Substantia nigra (tissue), 51 donors: ENCODE measurements at places on chromosomes 12 and 14.

- DNase-seq = no peak
Measured at GRCh38 chr12:49662998-49663843, 39.9 kb downstream of the PRPF40B start.

DNA sequence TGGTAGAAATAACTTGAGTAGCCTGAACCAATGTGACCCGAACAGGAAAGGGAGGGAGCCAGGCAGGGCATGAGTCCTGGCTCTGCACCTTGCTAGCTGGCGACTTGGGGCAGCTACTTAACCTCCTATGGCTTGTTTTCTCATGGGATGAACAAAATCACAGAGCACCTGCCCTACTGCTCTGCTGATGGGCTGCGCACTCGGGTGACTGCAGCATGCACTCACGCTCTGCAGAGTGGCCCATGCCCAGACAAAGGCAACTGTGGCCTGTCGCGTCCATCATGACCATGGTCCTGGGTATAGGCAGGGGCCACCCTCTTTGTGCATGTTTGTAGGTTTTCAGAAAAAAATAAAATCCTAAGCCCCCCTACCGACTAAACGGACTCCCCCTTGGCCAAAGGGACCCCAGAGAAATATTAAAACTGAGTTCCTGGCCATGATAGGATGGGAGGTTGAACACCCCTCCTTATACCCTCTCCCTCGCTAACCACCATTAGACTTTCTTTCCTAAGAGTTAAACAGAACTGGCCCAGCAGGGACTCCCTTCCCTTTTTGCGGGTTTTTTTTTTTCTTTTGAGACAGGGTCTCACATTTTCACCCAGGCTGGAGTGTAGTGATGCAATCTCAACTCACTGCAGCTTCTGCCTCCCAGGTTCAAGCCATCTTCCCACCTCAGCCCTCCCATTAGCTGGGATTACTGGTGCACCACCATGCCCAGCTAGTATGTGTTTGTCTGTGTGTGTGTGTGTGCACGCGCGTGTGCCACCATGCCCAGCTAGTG is 32.5 kb downstream of the VWF start:
- DNase-seq = no peak

DNA sequence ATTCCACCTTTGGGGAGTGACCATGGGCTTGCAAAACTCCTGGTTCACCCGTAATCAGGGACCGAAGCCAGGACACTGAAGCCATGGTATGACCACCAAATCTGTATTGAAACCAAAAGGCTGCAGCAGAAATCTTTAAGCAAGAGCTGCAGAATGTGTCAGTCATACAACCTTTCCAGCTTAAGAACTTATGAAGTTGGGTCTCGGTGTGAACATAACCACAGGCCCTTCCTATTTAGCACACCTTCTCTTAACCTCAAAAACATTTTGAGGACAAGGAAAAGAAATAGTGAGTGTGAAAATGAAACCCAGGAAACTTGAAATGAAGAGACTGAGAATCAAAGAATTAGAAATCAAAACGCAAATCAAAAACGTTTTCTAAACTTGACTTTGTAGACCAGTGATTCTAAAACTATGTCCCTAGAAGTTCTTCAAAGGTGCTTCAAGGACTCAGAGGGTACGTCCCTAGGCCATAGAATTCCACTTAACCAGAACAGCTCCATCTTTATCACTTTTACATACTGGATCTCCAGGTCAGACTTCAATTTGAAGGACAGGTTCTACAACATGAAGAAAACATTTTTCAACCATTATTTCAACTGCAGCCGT is 231.6 kb upstream of the GRIP1 start:
- no peak for DNase-seq

- no peak for DNase-seq
Measured at GRCh38 chr12:121575952-121576625, 4.7 kb downstream of the KDM2B start.

- peak; percentile 87 for DNase-seq
Measured at GRCh38 chr12:12696562-12697383, 790 bp upstream of the GPR19 start.

GRCh38 chr14:95522556-95522955 is 6.1 kb upstream of the SYNE3 start:
- no peak for DNase-seq

GRCh38 chr12:11969437-11970154 is 101.1 kb upstream of the BCL2L14 start:
- DNase-seq = no peak

DNA sequence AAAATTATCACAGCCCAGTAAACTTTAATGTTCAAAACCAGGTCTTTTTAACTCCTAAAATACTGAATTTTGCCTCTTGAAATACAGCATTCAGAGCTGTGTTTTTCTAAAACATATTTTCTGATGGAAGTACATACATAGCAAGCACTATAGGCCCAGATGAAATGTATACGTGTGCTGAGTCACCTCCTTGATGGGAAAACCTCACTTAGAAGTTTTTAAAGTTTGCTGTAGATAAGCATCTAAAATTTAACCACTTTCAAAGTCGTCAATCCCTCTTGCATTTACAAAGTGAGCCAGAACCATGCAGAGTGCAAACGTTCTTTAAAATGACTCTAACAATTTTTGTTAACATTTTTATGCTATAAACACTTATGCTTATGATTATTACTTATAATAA is 618.8 kb downstream of the RPS29 start:
- no peak for DNase-seq

DNA sequence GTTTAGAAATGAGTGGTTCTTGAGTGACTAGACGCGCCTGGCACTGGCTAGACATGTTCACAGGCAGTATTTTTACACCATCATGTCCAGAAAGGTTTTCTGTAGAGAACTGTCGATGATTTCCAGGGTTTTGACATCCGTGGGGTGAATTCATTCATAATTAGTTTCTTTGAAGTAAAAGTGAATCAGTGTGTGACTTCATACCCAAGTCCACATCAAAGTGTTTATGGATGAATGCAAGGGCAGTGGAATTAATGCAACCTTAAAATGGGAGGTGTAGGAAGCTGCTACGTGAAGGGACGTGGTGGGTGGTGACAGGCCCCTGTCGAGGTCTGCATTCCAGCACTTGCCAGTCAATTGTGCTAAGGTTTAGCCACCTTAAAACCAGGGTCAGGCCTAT is 38.4 kb upstream of the ELK3 start:
- no peak for DNase-seq

DNA sequence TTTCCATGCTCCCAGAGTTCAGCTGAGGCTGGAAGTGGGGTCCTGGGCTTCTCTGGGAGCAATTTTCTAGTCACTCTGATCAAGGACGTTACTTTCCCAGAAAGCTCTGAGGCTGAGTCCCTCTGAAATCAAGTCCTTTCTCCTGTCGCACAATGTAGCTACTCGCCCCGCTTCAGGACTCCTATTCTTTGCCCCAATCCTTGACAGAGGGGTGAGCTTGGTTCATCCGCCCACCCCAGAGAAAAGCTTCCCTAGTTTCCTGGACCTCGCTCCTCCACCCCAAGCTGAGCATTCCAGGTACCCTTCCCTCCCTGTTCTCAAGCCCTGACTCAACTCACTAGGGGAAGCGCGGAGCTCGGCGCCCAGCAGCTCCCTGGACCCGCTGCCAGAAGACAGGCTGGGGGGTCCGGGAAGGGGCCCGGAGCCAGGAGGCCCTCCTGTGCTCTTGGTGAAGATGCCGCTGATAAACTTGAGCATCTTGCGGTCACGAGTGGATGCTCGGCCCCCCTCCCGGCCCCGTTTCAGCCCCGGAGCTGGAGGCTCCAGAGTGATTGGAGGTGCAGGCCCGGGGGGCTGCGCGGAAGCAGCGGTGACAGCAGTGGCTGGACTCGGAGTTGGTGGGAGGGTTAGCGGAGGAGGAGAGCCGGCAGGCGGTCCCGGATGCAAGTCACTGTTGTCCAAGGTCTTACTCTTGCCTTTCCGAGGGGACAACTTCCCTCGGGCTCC is 1.6 kb downstream of the AGAP2 start:
- DNase-seq = no peak

GRCh38 chr14:32800320-32800719 is 138.4 kb upstream of the NPAS3 start:
- DNase-seq = no peak

DNA sequence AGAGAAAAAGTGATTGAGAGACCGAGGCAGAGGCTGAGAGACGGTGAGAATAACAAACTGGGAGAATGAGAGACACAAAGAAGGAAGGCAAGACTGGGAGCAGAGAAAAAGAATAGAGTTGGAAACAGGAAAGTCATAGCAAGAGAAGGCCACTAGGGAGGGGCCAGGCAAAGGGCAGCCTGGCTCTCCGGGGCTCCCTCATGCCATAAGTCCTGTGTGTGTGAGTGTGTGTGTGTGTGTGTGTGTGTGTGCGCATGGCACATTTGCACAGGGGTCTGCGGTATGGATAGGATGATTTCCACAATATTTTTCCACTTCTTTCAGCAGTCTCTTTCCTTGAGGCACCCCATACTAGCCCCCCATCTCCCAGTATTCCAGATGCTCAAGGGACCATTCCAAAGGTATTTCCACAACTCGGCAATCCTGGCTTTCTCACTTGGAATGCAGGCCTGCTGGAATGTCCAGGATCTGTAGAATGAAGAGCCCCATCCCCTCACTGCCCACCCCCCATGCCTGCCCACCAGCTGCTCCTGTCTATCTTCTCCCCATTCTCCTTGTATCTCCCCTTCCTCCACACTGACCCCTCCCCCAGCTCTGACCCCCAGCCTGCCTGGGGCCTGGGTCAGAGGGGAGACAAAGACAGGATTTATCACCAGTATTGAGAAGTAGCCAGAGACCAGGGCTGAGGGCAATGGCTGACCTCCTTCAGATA is 9.0 kb downstream of the GPR84 start:
- DNase-seq = no peak

GRCh38 chr14:24122898-24123297 is 7.6 kb upstream of the FITM1 start:
- no peak for DNase-seq

- no peak for DNase-seq
Measured at GRCh38 chr14:83893447-83893846, 1636.5 kb upstream of the FLRT2 start.

DNA sequence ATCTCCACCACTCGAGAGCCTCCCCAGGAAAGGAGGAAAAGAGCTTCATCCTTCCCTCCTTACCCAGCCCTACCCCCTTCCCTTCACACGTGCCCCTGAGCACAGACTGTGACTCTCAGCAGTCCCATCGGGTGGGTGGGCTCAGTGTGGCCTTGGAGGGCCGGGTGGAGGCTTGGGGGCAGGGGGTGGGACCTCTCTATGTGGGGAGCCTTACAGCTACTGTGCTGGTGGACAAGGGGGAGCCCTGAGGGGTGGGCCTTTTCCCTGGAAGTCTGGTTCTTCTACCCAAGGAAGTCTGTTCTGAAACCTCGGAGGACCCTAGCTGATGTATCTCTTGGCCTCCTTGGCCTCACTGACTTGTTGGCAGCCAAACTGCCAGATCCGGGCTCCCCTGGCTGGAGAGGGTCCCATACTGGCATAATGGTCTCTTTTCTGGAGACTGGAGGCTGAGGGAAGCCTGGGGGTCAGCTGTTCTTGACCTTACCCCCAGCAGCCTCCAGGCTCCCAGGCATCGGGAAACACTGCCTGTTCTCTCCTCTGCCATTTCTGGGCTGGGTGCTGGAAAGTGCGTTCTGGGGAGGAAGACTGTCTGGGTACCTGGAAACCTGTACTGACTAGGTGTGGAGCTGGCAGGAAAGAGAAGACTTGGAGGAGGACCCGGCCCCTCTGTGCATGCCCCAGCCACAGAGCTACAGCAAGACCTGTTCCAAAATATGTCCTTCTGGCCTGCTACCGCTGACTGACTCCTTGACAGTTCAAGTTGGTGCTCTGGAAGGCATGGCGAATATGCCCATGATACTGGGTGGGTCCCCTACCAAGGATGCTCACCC is 7.6 kb downstream of the VASH1 start:
- no peak for DNase-seq

- no peak for DNase-seq
Measured at GRCh38 chr12:3432868-3433267, 58.1 kb upstream of the PRMT8 start.

- no peak for DNase-seq
Measured at GRCh38 chr14:21874167-21874566, 200.5 kb upstream of the OR4E1 start.

- no peak for DNase-seq
Measured at GRCh38 chr14:65179918-65180724, 77.8 kb upstream of the MAX start.

DNA sequence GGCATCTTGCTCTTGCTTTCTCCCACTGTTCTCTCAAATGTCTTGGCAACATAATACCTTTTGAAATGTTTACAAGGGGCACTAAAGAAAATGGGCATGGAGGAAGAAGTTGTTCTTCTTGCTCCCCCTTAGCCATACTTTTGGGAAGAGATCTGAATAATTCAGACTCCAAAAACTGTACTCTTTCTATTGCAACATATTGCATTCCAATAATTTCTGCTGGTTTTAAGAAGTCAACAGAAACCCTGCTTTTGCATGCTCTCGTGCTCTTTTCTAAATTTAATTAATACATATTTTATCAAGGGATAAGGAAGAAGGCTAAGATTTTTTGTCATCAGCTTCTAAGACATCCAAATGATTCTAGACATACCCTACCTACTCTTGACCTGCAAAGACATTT is 409.9 kb upstream of the SOX5 start:
- no peak for DNase-seq

- no peak for DNase-seq
Measured at GRCh38 chr12:124930586-124930985, 16.1 kb upstream of the UBC start.

DNA sequence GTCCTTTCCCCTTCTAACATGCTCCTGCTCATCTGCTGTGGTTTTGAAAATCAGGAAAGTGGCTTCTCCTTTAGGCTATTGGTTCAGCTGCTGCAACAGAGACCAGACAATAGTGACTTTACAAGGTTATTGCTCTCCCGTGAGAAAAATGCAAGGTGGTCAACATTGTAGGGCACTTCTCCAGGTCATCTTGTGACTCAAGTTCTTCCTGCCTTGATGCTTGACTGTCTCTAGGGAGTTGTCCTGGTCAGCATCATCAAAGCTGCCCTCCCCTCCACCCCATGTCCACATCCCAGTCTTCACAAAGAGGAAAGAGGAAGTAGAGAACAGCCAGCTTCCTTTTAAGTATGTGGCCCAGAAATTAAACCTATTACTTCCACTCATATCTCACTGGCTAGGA is 3.9 kb upstream of the TMEM63C start:
- DNase-seq = no peak

DNA sequence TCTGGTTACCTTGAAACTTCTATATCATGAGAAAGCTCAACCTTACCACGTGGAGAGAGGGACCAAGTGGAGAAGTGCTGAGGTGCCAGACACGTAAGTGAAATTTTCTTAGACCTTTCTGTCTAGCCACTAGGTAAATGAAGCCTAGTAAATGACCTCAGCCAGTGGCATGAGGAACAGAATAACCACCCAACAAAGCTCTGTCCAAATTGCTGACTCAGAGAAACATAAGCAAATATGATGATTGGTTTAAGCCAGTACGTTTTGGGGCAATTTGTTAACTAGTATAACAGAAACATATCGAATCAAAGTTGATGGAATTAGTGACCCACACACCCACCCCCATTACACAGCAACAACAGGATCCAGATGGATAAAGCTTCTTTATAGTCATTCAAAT is 75.2 kb upstream of the MAX start:
- DNase-seq = no peak

GRCh38 chr14:89304972-89305703 is 111.9 kb downstream of the FOXN3 start:
- no peak for DNase-seq

GRCh38 chr14:95222151-95222631 is 64.9 kb upstream of the DICER1 start:
- no peak for DNase-seq
